ENCODE measurements at places on chromosomes 4 and X.

DNA sequence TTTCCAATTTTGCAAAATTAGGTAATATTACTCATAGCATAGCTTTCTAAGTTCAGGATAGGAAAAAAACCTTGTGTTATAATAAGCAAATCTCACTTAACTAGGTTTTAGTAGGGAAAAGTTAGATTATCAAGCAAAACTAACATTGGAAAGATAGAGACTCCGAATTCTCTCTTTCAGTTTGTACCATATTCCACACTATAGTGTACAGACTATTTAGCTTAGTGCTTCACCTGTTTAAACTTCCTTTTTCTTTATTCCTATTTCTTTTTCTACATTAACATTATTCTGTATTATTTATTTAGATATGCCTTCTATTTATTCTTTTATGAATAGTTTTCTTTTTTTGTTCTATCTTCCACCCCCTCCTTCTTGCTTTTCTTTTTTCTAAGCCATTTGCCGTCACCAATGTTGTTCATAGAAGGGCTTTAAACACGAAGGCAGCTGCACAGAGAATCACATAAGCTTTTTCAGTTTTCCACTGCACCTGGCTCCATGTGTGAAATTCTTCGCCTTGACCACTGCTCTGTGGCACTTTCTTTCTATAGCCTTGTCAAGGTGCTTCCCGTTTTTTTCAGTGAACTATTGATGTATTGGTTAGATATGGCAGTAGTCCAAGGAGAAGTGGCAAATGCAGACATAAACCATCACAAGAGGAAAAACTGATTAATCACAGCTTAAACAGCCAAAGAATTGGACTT lies 8.5 kb downstream of the PCDH10 start:
- DNase-seq, result no peak

- DNase-seq, result no peak
These were observed 38.5 kb upstream of the HERC5 start for GRCh38 chr4:88418411-88418810.

GRCh38 chr4:88630756-88631155 lies 38.5 kb downstream of the HERC3 start:
- no peak for DNase-seq

DNA sequence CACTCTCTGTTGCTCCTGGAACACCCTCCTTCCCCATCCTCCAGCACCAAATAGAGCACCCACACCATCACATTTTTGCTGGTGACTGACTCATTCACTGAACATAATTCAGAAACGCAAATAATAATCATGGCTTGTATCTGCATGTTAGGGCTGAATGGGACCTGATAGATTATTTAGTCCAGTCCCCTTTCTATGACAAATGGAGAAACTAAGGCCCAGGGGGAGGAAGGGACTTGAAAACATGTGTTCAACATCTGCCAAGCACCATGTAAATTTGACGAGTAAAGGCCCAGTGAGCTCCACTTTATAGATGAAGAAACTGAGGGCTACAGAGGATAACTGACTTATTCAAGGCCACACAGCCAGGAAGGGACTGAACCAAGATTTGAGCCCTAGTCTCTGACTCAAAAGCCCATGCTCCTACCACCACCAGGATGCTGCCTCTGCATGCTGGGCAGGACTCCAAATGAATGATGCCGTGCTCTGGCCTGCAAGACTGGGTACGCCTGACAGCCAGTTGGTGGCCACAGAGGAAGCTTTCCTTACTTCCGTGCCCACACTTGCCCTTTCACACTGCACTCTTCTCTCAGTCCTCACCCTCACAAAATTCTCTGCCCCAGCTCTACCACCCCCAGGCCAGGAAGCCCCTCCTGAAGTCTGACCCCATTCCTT lies 133.3 kb upstream of the PJA1 start:
- DNase-seq, result no peak

- DNase-seq, result no peak
These were observed 111.2 kb upstream of the TMEM47 start for GRCh38 chrX:34768290-34768689.

- DNase-seq, result no peak
These were observed 174.1 kb downstream of the RBMX2 start for GRCh38 chrX:130575831-130576389.

- no peak for DNase-seq
These were observed 833.3 kb upstream of the INTU start for GRCh38 chr4:126799416-126799815.

- no peak for DNase-seq
These were observed 39.7 kb upstream of the PARM1 start for GRCh38 chr4:74893171-74893570.

GRCh38 chr4:155881555-155881954 lies 15.5 kb upstream of the ASIC5 start:
- no peak for DNase-seq

DNA sequence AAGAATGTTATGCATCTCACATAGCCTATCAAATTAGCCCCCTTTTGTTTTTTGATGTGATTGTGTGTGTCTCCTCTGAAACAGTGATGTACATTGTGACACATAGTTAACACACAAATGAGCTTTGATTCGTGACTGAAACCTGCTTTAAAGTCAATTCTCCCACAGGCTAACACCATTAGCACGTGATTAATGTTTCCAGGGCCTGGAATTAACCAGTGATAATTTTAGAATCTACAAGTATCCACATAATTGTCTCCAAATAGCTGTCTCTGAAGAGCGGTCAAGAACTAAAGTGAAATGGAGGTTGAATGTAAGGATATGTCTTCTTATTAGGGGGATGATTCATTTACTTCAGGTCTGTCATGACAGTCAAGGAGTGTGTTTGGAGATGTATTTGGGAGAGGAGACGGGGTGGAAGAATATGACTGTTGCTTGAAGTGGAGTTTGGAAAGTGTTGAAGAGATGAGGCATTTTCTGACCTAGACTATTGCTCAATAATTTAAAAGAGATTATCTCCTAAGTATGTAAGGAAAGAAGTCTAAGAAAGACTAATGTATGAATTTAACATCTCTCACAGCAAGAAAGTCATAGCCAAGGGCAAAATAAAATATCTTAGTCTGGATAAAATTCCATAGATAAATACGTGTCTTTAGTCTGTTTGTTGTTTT lies 13.7 kb upstream of the RASGEF1B start:
- no peak for DNase-seq

GRCh38 chr4:141977433-141977832 lies 341.1 kb downstream of the IL15 start:
- no peak for DNase-seq

- DNase-seq, result no peak
These were observed 24.8 kb downstream of the SPRY1 start for GRCh38 chr4:123421227-123421936.

DNA sequence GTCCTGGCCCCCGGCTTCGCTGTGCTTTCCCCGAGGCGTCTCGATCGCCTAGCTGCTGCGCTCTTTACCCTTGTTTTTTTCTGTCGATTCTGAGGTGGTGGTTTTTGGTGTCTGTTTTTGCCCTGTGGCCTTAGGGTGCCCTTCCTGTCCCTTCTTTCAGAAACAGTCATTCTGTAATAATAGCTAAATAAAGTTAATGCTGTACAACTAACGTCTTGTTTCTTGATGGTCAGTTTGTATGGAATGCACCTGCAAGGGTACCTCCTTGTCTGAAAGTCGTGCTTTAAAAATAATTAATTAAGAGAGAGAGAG lies 686 bp downstream of the FIP1L1 start:
- no peak for DNase-seq

DNA sequence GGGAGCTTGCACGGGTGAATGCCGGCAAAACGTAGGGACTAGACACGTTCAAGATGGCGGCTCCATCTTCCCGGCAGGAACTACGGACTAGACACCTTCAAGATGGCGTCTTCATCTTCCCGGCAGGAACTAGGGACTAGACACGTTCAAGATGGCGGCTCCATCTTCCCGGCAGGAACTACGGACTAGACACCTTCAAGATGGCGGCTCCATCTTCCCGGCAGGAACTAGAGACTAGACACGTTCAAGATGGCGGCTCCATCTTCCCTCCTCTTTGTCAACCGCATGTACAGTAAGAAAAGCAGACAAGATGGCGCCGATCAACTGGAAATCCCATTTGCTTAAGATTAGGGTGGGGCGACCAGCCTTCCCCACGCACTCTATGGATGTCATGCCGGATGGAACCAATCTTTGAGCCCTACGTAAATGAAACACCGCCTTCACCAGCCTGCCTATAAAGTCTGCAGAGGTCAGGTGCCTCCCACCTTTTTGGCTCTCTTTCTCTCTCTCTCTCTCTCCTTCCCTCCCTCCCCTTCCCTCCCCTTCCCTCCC lies 222.4 kb downstream of the CRLF2 start:
- DNase-seq, result peak; percentile 68

GRCh38 chrX:51824061-51824460 lies 69.4 kb upstream of the MAGED1 start:
- no peak for DNase-seq

DNA sequence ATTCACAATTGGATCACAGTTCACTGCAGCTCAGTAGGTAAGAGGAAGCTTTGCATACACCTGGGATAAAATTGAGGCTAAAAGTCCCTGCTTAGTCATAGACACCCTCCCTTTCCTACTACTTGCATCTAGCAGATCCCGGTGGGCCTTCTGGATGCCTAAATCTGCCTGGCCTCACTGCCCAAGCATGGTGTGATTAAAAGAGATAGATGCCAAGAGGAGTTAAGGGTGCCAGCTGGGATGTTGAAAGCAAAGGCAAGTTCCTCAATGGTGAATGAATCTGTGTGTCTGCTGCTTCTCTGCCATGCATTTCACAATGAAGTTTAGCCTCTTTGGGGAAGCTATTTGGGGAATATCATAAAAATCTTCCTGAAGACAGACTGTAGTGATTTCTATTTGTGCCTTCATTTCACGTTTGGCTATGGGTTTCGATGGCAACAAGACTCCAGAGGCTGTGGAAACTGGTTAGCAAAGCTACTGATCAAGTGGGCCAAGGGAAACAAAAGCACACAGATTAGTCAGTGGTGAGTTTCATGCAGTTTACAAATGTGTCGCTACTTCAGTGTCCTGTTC lies 534.0 kb downstream of the ANKRD50 start:
- no peak for DNase-seq

DNA sequence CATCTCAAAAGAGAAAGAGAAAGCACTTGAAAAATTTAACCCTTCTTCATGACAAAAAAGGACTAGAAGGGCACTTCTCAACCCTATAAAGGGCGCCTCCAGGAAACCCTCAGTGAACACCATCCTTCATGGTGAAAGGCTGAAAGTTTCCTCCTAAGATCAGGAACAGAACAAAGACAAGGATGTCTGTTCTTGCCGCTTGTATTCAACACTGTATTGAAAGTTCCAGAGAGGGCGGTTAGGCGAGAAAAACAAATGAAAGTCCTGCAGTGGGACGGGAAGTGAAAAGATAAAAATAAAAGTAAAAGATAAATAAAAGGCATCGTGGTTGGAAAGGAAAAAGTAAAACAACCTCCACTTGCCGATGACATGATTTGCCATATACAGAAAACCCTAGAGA lies 50.9 kb downstream of the RNF212 start:
- DNase-seq, result no peak

DNA sequence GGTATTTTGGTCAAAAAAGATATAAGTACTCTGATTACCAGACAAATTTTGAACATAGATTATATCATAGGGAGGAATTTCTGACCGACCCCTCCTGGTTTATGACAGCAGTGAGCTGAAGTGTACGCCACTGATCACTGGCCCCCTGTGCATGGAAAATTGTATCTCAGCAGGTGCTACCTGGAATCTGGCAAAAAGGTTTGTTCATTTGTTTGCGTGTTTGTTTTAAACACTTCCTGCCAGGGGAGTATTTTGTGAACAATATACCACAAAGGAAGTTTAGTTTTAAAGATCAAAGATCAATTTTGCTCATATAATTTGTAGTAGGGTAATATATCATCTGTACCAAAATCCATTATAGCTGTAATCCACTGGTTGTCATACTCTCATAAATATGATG lies 219.7 kb upstream of the TENM3 start:
- DNase-seq, result no peak

GRCh38 chr4:165953181-165953580 lies 80.1 kb downstream of the TLL1 start:
- DNase-seq, result no peak

- DNase-seq, result no peak
These were observed 9.1 kb downstream of the SLIT2 start for GRCh38 chr4:20260821-20261220.

- DNase-seq, result no peak
These were observed 11.7 kb upstream of the PRPS2 start for GRCh38 chrX:12779534-12779933.

DNA sequence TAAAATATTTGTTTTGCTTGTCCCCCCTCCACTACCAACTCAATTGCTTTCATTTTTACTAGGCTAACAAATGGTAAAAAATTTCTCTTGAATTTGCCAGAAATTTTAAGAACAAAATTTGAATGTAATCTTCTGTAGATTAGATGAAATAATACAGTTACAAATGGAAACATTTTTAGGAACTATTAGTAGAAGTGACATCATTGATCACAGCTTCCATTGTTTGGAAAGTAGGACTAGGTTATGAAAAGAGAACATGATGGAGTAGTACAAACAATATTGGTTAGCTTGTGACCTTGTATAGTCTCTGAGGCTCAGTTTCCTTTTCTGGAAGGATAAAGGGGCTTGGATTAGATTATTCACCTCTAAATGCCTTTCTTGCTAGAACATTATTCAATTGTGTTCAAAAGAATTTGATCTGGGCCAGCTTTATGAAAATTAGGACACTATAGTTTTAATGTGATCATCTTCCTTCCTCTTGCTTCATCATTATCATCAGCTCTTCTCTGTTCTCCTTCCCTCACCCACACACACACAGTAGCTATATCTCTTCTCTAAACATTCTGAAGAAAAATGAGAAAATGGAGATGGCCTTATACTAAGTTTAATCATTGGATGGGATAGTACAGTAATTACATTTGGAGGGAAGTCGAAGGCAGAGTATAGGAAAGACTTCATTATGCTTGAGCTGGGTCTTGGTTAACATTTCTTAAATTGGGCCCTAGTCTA lies 9.9 kb downstream of the MTMR1 start:
- no peak for DNase-seq

- no peak for DNase-seq
These were observed 95.2 kb downstream of the ATG4A start for GRCh38 chrX:108186811-108187210.

GRCh38 chrX:50098749-50099148 lies 102.1 kb downstream of the AKAP4 start:
- DNase-seq, result no peak

DNA sequence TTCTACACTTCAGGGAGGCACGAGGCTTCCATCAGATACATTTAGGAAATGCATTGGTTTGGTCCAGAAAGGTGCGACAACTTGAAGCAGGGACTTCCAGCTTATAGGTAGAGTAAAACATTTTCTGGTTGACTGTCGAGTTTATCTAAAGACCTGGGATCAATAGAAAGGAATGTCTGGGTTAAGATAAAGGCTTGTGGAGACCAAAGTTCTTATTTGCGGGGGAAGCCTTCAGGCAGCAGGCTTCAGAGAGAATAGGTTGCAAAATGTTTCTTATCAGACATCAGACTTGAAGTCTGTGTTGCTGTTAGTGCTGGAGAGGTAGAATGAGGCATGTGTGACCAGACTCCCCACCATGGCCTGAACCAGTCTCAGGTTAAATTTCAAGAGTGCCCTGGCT lies 190.3 kb downstream of the TRIML1 start:
- no peak for DNase-seq

All from activated T-helper 9 cell treated with anti-CD3 and anti-CD28 coated beads, Interleukin-2, amount 50 U/mL, for 16 hours (primary cell).